ENCODE measurements at places on chromosomes 6 and 20. TPM values are rescaled to one million over a fixed set of nuclear protein-coding genes. Genes with fewer than 3 reads are reported as not detected.

SPAG4 gene
- total RNA-seq: 11.2 TPM

CYP21A2 gene
- not detected for total RNA-seq

CCN5 gene
- not detected for total RNA-seq

MACROD2 gene
- 0.65 TPM for total RNA-seq

UNC5CL gene
- under 0.01 TPM for total RNA-seq

HMGCLL1 gene
- total RNA-seq: not detected

DEFB125 gene
- not detected for total RNA-seq

ABCC10 gene
- 14.3 TPM for total RNA-seq

HDGFL1 gene
- not detected for total RNA-seq

TMEM74B gene
- total RNA-seq: 0.32 TPM

TFAP2A gene
- total RNA-seq: 0.32 TPM

SOX12 gene
- 3.6 TPM for total RNA-seq

DYNLT2 gene
- total RNA-seq: 0.97 TPM

NKX2-2 gene
- total RNA-seq: not detected

REPS1 gene
- total RNA-seq: 15.7 TPM

BPIFB4 gene
- not detected for total RNA-seq

KIF6 gene
- not detected for total RNA-seq

OTOR gene
- total RNA-seq: not detected

PKHD1 gene
- not detected for total RNA-seq

DUSP15 gene
- not detected for total RNA-seq

ECHDC1 gene
- total RNA-seq: 45.1 TPM

XKR7 gene
- total RNA-seq: not detected

RAD21L1 gene
- total RNA-seq: not detected

NHSL1 gene
- 22.7 TPM for total RNA-seq

TFAP2D gene
- total RNA-seq: not detected

PRDM13 gene
- total RNA-seq: not detected

Measured in epithelial cell of umbilical artery (primary cell).